ENCODE measurements at places on chromosomes 16 and 17.

DNA sequence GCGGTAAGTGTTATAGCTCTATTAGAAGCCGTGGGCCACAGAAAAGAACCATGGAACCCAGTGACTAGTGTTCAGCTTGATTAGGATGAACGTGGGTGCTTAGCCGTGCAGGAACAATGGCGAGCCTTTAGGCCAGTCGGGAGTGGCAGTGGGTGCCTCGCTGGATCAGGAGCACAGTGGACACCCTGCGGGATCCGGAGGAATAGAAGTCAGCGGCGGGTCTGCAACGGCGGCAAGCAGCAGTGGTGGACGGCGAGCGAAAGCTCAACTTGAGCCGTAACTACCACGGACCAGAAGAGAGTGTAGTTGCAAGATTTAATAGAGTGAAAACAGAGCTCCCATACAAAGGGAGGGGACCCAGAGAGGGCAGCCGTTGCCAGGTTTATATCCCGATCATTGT is 37.3 kb upstream of the CDH15 start:
- DNase-seq, result no peak

DNA sequence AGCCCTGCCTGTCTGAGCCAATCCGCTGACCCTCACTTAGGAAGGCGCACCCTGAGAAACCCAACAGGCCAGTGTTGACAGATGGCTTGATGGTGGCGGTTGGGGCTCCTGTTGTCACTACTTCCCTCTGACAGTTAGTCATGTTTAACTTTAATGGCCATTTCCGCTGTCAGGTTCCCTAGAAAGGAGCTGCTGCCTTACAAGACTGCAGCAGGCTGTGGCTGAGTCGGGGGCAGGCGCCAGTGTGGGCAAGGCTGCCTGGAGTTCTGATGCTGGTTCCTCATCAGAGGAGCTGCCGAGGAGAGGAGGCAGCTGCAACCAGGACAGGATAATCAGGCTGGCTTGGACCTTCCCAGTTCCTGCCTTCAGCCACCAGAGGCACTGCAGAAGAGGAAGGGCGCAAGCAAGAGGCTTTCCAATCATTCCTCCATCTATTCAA is 223.2 kb upstream of the DYNLRB2 start:
- DNase-seq, result no peak

- peak; percentile 5 for DNase-seq
These were observed 7.4 kb downstream of the CDK5RAP3 start for GRCh38 chr17:47978324-47978723.

DNA sequence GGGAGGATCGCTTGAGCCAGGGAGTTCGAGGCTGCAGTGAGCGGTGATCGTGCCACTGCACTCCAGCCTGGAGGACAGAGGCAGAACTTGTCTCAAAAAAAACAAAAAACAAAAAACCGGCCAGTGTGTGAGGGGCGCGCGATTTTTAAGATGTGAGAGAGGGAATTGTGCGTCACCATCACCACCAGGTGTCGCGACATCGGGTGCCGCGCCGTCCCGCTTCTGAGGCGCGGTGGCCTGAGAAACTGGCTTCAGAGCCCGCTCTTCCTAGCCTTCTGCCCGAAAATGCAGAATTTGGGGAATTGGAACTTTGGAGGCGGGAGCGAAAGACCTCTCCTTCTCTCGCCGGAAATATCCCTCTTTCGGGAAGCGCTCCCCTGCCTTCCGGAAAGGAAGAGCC is 524.8 kb downstream of the KCNJ18 start:
- no peak for DNase-seq

DNA sequence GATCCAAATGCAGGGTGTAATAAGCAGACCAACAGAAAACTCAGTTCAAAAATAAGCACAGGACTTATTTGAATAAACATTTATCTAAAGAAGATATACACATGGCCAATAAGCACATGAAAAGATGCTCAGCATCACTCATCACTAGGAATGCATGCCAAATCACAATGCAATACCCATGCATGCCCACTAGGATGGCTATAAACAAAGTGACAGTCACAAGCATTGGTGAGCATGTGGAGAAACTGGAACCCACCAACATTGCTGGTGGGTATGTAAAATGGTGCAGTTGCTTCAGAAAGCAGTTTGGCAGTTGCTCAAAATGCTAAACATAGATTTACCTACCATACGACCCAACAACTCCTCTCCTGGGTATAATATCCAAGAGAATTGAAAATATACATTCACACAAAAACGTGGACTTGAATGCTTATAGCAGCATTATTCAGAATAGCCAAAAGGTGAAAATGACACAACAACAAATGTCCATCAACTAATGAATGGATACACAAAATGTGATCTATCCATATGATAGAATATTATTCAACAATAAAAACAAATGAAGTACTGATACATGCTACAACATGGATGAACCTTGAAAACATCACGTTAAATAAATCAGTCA is 20.1 kb downstream of the UBE2O start:
- no peak for DNase-seq

DNA sequence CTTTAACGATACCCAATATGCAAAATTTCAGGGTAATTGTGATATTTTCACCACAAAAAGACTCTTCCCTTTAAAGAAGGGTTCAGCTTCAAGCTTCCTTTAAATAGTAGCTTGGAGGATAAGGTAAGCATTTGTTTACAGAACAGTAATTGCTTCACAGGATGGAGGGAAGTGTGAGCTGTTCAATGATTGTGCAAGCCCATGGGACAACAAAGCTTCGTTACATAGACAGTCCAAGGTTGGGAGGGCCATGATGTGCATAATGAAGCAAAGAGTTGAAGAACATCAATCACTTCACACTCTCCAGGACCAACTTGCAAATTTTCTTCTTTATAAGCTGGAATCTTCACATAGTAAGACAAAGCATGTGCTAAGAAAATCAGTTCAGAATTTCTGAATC is 145.0 kb upstream of the ASIC2 start:
- no peak for DNase-seq

- DNase-seq, result no peak
These were observed 7.0 kb downstream of the DPEP1 start for GRCh38 chr16:89620406-89620841.

DNA sequence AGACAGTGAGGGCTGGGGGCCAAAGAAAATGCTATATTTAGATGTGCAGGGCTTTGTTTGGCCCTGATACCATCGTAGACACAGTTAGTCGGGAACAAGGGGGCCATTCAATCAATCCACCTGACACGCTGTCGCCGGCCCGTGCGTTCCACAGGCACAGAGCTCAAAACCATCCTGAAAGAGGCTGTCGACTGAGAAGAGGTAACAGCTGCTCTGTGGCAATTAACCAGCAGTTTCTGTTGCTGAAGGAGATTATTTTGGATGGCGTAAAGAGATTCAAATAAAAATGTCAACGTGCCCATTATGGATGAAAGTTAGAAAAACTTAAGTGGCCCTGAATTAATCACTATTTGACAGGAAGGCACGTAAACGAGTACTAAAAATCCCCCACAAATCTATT is 276.2 kb upstream of the IRX5 start:
- DNase-seq, result no peak

DNA sequence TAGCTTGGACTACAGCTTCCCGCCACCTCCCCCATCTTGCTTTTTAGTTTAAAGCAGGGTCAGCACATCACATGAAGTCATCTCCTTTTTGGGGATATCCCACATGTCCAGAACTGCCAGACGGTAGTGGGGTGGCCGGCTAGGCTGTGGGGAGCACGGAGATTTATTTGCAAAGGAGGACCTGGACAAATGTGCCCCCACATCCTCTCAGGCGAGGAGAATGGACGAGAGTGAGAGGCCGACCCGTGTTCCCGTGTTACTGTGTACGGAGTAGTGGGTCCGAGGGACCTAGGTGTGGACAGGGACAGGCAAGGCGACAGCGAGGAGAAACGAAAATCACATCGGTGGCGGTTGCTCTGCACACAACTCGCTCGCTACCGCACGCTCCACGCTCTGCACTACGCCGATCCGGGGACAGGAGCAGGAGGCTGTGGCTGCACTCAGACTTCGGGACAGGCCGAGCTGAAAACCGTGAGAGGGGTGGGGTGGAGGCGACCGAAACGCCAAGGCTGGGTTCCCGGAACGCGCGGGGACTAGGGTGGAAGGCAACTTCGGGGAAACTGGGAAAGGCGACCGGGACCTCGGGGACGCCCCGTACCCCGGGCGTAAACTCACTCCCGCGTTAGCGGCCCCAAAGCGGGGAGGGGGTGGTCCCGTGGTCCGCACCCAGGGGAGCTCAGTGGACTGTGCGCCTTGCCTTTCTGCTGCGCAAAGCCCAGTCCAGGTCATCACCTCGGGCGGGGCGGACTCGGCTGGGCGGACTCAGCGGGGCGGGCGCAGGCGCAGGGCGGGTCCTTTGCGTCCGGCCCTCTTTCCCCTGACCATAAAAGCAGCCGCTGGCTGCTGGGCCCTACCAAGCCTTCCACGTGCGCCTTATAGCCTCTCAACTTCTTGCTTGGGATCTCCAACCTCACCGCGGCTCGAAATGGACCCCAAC is at the start of gene MT1A:
Gene MT1A, plus strand, starts transcription at position 853 of the 937 bp plus-strand sequence. Its CDS starts 73 bp downstream, at position 926.
- no peak for DNase-seq

- DNase-seq, result no peak
These were observed 4.7 kb upstream of the PSMC5 start for GRCh38 chr17:63822537-63822936.

DNA sequence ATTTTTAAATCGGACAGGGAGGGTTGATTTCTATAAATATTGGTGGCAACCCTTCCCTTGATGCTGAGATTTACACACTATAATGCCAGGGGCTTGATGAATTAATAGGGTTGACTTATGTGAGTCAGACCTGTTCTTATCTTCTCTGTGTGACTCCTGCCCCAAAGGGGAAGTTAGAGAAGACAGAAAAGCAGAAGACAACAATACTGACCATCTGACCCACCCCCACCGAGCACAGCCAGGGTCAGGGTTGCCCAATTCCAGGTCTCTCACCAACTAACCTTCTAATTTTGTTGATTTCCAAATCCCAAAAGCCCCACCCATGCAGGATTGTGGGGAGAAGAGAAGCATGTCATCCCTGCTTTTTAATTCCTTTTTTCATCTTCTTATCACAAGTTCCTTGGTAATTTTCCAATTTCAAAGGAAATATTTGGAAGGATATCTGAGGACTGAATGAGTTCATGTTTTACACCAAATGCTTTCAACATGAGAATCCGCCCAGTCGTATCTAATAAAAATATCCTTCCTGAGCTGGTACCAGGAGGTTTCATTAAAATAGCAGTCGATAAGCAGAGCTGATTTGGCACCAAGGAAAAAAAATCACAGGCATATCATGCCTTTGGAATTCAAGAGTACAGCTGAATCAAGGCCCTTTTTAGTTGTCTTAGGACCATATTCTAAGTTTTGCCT is 603.4 kb upstream of the CDH11 start:
- no peak for DNase-seq

DNA sequence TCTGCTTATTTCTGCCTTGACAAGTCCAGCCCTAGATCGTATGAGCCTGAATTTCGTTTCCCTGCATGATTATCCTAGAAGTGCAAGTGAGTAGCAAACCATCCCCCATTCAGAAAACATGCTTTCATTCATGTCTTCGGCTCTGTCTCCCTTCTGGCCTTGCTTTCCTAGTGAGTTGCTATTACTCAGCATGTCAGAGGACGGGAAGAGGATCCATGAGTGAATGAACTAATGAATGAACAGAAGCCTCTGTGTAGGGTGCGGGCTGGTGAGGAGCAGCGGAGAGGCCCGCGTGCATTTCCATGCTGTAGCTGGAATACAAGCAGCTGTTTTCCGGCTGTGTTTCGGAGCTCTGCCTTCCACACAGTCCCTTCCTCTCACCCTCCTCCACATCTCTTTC is 155.7 kb upstream of the NOL11 start:
- DNase-seq, result no peak

DNA sequence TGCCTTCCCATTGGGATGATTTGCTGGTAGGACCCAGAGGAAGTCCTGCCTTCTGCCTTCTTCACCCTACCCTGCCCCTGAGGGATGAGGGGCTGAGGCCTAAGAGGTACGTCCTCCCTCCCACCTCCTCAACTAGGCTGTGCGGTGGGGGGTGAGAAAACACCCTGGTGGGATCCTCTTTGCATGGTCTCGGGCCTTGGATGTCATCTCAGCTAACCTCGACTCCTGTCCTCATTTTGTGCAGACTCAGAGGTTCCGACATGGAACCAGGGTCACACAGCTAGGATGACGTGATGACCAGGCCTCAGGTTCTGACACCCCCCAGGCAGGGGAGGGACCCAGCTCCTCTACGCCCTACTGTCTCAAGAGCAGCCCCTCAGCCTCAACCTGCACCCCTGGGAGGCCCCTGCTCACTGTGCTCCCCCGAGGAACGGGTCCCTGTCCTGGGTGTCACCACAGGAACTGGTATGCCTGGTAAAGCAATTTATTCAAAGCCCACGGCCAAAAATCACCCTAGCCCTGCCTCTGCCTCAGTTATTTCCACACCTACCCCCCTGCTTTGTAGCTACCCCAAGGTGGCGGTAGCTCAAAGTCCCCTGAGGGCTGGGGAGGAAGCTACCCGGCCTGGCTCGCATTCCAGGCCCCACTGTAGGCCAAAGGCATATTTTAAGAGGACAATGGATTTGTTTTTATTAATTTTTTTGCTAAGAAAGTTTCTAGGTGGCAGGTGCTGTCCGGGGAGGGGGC is 17.5 kb downstream of the UNC13D start:
- no peak for DNase-seq

DNA sequence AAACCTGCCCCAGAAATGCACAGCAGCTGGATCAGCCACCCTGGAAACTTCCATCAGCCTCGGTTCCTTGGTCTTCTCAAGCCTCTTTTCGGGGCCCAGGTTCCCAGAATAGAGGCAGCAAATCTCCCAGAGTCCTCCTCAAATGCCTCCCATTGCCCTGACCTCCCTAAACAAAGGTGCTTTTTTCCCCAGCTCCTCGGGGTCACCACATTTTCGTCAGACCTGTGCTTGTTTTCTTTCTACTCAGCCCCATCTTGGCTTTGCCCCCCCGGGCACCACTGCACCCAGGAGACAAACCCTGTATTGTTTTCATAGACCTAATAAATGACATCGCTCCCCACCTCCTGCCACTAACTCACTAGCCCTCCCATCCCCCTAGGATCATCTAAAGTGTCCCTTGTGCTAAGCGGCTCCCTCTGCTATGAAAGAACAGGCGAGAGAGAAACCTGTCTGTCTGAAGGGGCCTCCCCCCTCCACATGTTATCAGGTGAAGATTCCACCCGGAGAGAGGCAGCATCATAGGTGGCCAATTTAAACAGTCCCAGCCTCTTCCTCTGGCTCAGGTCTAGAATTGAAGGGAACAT is 451.1 kb downstream of the SOX9 start:
- DNase-seq, result no peak

- DNase-seq, result no peak
These were observed 8.6 kb downstream of the ZNF750 start for GRCh38 chr17:82831041-82831817.

GRCh38 chr16:67128887-67129286 is 19.1 kb downstream of the PHAF1 start:
- DNase-seq, result no peak

GRCh38 chr16:50234771-50235556 is 31.4 kb upstream of the ADCY7 start:
- no peak for DNase-seq

- no peak for DNase-seq
These were observed 135.6 kb downstream of the AIPL1 start for GRCh38 chr17:6299275-6299674.

Data from stimulated activated CD8-positive, alpha-beta memory T cell treated with anti-CD3 and anti-CD28 coated beads, Interleukin-2, amount 100 ng/mL, for 1 hour (primary cell).